Left renal cortex interstitium (tissue), 4 donors: ENCODE measurements at places on chromosomes 16 and 17.

GRCh38 chr16:3004781-3005284 is 7.9 kb upstream of the CLDN9 start:
- DNase-seq, result no peak

GRCh38 chr16:20612551-20613480 is 36.6 kb upstream of the ACSM2B start:
- DNase-seq, result no peak

- no peak for DNase-seq
These were observed 197.7 kb upstream of the CIBAR2 start for GRCh38 chr16:85309656-85310587.

DNA sequence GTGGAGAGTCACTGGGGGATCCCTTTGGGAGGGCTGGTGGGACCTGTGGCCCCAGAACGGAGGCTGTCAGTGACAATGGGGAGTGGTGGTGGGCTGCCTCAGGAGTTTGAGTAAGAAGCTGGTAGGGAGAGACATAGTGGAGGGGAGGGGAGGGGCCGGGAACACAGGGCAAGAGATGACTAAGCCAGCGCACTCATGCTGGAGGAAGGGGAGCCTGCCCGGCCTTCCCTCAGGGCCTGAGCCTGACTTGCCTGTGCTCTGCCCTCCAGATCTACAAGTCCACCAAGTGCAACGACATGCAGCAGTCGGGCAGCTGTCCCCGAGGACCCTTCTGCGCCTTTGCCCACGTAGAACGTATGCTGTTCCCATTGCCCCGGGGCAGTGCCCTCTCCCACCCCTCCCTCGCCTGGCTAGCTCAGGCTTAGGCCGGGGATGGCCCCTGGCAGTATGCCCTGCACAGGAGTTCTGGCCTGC is 29.3 kb downstream of the UNC13D start:
- no peak for DNase-seq

- DNase-seq, result no peak
These were observed 44.5 kb downstream of the SLFN5 start for GRCh38 chr17:35287286-35287811.
